ENCODE measurements at places on chromosomes 4 and X.

DNA sequence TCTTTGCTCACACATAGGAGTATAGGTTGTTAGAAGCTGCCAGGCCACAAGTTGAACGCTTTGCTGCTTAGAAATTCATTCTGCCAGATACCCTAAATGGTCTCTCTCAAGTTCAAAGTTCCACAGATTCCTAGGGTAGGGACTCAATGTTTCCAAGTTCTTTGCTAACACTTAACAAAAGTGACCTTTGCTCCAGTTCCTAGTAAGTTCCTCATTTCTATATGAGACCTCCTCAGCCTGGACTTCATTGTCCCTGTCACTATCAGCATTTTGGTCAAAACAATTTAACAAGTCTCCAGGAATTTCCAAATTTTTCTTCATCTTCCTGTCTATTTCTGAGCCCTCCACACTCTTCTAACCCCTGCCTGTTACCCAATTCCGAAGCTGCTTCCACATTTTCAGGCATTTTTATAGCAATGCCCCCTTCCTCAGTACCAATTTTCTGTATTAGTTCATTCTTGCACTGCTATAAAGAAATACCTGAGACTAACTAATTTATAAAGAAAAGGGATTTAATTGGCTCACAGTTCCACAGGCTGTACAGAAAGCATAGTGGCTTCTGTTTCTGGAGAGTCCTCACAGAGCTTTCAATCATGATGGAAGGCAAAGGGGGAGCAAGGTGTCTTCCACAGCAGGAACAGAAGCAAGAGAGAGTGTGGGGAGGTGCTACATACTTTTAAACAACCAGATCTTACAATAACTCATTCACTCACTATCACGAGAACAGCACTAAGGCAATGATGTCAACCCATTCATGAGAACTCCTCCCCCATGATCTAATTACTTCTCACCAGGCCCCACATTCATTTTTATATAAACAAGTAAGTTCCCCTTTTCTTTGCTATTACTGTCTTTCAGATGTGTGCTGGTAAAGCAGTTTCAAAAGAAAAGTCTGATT is 11.5 kb upstream of the TLR1 start:
- DNase-seq = no peak

DNA sequence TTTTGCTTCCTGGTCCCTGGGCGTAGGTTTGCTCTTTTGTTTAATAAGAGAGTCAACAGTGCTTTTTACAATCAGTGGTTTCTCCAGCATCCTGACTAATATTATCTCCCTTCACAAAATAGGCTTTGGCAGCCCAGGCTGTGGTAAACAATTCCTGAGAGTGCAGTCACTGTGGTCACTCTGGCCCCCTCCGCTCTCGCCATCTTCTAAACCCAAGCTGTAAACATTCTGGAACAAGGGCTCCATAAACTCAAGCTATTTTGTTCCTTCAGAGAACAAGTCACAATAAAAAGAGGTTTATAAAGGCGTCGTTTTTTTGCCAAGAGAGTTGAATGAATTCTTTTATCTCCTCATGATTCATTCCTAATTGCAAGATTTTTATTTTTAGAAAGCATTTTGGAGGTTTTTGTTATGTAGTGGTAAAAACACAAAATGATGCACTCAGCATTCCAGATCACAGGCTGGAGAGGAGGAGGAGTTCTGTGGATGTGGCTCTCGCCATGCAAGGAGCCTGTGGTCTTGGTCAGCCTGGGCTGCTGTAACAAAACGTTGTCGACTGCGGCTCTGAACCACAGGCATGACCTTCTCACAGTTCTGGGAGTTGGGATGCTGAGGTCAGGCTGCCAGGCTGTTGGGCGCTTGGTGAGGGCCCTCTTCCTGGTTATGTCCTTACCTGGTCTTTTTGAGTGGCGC is 486.4 kb upstream of the FAT1 start:
- no peak for DNase-seq

- DNase-seq = no peak
These were observed 34.2 kb downstream of the ZFYVE28 start for GRCh38 chr4:2384245-2384644.

DNA sequence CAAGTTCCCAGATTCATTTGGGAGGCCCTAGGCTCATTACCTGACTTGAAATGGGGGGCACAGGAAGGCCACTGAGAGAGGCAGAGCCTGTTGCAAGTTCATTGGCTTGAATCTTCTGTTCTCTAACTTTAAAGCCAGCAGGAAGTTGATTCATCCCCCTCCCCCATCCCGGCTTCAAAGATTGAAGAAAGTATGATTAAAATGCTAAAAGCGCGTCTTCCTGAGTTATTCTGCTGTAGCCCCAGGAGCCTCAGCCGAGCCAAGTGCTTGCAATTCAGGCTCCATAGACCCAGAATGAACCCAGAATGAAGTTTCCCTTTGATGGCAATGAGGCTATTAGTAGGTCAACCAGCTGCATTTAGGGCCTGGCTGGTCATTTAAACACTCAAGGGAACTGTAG is 14.7 kb downstream of the CHST7 start:
- DNase-seq = no peak

GRCh38 chrX:68490644-68491043 is 8.2 kb upstream of the YIPF6 start:
- no peak for DNase-seq

GRCh38 chr4:1048773-1049590 is 37.6 kb downstream of the FGFRL1 start:
- no peak for DNase-seq

GRCh38 chrX:154731881-154732280 is 19.0 kb downstream of the GAB3 start:
- DNase-seq = no peak

DNA sequence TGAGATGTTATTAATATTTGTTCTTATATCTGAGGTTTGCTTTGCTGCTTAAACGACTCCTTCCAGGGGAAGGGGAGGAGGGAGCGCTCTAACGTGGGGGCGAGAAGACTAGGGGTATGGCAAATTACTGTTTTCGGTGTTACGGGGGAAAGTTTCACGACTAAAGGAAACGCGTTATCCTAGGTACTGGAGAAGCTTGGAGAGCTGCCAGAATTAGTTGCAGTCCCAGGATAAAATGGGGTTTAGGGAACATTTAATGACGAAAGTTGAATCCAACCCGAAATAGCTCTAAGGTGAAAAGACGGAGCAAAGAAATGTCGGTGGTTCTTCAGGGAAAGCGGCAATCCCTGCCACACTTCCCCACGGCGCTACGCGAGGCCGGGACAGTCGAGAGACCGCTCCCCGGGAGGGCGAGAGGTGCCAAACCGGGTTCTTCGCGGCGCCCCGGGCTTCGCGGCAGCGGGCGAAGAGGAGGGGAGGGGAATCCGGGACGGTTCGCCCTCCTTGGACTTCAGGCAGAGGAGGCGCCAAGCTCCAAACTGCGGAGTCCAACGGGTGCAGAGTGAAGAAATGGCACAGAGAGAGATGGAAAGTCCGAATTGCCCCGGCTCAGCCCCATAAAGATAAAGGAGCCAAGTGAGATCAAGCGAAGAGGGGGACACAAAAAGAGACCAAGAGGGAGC is 724 bp downstream of the THOC2 start:
- no peak for DNase-seq

- DNase-seq = no peak
These were observed 36.5 kb downstream of the TBC1D9 start for GRCh38 chr4:140719686-140720085.

- DNase-seq = no peak
These were observed 4.1 kb downstream of the NOA1 start for GRCh38 chr4:56973336-56973735.

DNA sequence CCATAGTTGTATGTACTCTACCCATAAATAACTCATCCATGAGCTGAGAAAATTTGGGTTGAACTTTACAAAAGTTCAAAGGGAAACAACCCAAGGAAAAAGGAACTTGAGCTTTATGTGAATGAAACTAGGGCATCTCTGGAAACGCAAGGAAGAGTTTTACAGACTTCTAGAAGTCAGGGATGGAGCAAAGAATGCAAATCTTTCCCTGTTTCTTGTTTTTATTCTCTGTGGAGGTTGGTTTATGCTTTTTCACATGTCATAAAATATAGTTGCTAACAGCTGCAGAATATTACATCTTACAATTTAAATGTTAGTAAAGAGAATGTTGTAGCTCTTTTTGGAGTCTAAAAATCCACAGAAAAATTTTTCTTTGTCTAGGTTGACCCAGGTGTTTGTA is 754.1 kb downstream of the PCDH7 start:
- no peak for DNase-seq

DNA sequence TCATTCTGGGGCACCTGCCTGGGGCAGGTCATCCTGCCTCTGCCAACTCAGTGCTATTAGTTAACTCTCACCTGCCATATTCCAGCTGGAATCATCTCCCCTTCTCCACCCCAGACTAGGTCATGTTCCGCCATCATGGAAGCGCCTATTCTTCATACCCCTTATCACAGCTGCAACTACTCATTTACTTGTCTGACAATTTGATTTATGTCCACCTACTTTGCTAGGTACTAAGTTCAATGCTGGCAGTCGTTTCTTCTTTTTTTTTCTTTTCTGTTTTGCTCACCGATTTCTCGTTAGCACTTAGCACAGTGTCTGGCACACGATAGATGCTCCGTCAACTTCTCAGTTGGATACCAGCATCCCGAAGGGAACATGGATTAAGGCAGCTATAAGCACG is 1.1 kb upstream of the FMR1 start:
- DNase-seq = no peak

DNA sequence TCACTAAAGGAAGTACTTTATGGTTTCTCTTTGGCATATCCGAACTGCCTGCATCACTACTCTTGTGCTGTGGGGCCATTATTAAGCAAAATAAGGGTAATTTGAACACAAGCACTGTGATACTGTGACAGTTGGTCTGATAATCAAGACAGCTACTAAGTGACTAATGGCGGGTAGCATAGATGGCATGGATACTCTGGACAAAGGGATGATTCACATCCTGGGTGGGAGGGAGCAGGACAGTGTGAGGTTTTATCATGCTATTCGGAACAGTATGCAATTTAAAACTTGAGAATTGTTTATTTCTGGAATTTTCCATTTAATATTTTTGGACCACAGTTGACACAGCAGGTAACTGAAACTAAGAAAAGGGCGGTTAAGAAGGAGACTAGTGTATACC is 52.6 kb upstream of the CITED1 start:
- DNase-seq = no peak

DNA sequence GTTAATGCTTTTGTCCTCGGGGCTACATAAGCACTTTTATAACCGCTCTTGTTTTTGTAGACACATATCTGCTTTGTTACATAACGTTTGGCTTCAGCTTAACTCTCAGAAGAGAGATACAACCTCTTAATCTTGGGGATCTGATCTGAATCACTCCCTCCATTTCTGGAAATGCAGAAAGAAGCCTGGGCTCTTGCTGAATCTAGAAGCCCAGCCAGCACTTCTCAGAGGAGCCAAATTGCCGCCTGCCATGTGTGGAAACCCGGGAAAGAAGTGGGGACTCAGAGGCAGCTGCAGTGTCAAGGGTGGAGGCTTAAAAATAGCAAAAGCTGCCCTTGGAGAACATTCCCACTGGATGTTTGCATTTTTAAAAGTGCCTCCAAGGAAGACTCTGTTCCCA is 69.3 kb upstream of the LDB2 start:
- DNase-seq = no peak

- DNase-seq = no peak
These were observed 47.3 kb downstream of the STIM2 start for GRCh38 chr4:26907731-26908599.

- no peak for DNase-seq
These were observed 35.4 kb upstream of the ASMTL start for GRCh38 chrX:1488141-1488540.

DNA sequence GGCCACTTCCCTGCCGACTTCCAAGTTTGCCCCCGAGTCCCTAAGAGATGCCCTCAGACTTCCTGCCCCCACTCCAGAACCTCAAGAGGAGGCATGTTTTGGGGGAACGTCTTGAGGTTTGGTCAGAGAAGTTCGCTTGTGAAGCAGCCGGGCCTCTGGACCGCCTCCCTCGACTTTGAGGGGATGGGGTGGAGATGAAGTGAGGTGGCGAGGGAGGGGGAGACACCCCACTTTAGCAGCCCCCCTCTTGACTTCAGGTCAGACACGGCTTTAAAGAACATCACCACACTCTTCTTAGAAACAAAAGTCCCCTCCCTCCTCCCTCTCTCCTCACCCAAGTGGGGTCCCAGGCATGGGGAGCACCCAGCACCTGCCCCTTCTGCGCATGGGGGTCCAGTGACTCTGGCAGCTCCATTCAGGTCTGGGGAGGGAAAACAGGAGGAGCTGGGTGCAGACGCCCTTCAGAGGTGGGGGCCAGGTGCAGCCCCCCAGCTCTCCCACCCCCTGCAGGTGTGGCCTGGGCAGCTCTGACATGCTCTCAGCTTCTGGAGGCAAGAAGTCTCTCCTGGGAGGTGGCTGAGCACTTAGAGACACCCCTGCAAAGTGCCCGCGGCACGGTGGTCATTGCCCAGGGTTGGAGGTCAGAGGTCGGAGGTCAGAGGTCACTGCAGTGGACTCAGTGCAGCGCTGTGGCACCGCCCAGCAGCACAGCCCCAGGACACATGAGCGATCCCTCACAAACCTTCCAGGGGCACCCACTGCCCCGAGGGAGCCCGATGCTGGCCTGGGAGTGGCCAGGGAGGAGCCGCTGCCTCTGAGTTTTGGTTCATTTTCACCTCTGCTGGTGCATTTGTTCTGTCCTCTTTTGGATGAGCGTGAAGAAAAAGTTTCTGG is 108.8 kb downstream of the CPZ start:
- DNase-seq = no peak

GRCh38 chr4:150888625-150889024 is 126.5 kb downstream of the LRBA start:
- DNase-seq = no peak

- DNase-seq = no peak
These were observed 49.2 kb upstream of the PDK3 start for GRCh38 chrX:24415921-24416320.

- no peak for DNase-seq
These were observed 459.4 kb downstream of the DTHD1 start for GRCh38 chr4:36740796-36741310.

- DNase-seq = no peak
These were observed 99.8 kb downstream of the LARP7 start for GRCh38 chr4:112736718-112737135.

DNA sequence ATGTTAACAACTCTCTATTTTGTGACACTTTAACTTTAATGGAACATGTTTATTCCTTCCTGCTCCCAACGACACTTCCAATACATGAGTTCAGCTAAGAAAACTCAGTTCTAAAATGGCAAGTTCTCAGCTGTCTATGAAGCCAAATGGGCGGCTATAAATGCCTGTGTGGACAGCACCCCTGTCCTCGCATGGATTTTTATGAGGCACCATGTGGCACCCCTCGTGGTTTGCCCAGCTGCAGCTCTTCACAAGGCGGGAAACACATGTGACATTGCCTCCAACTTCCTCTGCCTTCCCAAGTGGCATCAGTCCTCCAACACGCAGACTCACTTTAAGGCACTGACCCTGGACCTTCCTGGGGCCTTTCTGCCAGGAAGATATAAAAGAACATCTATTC is 48.0 kb downstream of the SH3RF1 start:
- DNase-seq = no peak

- no peak for DNase-seq
These were observed 119.4 kb downstream of the LUZP4 start for GRCh38 chrX:115408771-115409400.

DNA sequence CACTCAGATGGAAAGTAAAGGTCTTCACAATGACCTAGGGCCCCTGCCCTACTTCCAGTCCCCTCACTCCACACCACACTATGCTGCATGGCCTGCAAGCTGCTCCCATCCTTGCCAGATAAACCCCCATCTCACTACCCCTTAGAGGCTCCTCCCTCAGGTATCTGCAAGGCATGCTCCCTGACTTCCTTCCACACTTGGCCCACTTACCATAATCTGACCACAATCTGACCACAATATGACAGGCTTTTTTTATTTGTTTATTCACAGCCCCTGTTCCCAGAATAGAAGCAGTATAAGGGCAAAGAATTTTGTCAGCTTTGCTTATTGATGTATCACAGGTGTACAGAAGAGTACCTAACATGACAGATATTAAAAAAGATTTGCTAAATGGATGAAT is 124.7 kb downstream of the CAMK2D start:
- DNase-seq = no peak

Data from NCI-H1417 treated with DMSO at 0.1 percent for 48 hours (cell line).